Lower leg skin (tissue), 4 donors: ENCODE measurements at places on chromosomes 7 and 10.
A peak's percentile ranks its signal among the peaks of the same experiment; 100 is the strongest.

DNA sequence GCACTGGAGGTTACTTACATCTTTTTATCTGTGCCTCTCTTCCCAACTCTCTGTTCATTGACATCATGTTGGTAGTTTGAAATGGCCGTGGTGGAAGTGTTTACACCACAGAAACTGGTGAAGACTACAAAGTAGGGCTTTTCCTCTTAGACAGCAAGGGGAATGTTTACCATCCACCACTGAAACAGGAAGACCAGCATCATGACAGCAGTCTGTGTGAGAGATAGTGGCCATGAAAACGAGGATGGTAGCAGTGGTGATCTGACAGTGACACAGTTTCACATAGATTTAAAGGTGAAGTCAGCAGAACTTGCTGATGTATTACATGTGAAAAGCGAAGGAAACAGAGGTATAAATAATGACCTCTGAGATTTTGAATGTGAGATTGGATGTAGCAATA is 115.7 kb downstream of the CCDC71L start:
- no peak for DNase-seq

GRCh38 chr7:121931149-121931902 is 58.4 kb downstream of the PTPRZ1 start:
- DNase-seq, result no peak

GRCh38 chr10:19782430-19783089 is 33.7 kb upstream of the PLXDC2 start:
- DNase-seq, result no peak

DNA sequence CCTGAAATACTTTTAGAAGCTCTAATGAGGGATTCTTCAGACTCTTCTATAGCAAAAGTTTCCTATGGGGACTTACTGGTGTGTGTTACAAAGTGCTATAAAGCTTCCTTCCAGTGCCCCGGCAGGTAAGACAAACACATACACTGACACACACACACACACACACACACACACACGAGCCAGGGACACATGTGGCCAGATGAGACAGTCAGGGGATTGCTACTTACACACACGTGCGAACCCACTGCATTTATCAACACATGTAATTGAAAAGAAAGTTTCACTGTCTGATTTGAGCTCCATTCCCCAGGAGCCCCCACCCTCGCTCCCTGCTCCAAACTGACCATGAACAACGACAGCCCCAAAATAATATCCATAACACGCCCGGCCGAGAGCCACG is 119.8 kb downstream of the PRPF18 start:
- no peak for DNase-seq

GRCh38 chr10:76296957-76297356 is 865.5 kb downstream of the LRMDA start:
- DNase-seq, result no peak

- DNase-seq, result peak; percentile 20
Observed at GRCh38 chr10:55410415-55410885, 609.4 kb upstream of the PCDH15 start.

DNA sequence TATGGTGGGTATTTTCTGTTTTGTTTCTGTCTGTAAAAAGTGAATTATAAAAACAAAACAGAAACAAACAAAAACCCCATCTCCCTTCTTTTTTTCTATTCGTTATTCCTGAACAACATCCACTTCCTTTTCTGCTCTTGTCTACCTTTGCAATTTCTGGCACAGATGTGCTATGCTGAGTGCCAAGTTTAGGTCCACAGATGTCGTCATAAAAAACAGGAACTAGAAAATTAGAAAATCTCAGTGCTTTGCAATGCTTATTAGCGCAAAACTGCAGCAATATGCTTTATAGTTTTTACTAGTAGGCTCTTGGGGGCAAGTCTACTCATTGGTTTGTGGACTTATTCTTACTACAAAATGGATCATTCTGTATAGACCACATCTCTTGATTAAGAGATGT is 94.2 kb upstream of the PRKCQ start:
- no peak for DNase-seq

DNA sequence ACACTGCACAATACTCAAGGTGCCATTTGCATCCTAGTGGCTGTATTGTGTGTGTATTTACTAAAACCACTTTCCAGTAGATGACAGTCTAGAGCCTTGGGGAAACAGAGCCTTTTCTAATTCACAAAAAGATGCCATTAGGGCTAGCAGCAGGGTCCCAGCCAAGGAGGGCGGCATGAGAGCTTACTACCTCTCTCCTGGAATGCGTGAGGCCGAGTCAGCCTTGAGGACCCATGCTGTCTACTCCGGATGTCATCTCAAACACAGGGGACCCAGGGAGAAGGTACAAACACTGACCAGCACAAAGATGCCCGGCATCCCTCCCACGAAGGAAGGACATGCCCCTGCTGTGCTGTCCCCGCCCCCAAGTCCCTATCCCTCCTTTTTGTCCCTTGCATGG is 65.5 kb downstream of the CYCS start:
- DNase-seq, result no peak

DNA sequence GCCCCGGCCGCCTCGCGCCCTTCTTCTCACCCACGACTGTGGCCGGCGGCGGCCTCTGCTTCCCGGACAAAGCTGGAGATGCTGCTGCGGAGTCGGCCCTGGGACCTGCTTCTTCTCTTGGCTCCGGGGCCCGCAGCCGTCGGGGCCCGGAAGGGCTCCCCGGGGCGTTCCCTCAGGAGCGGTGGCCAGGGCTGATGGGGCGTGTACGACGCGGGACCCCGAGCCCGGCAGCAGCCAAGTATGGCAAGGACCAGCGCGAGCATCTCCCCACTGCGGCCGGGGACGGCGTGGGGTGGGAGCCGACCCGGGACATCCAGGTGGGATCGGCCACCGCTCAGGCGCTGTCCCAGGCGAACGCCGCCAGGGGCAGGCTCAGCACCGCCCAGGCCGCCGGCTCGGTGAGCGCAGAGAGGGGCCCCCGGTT is 27.6 kb upstream of the BMS1 start:
- DNase-seq, result no peak
